ENCODE measurements at places on chromosomes 7 and 10.

DNA sequence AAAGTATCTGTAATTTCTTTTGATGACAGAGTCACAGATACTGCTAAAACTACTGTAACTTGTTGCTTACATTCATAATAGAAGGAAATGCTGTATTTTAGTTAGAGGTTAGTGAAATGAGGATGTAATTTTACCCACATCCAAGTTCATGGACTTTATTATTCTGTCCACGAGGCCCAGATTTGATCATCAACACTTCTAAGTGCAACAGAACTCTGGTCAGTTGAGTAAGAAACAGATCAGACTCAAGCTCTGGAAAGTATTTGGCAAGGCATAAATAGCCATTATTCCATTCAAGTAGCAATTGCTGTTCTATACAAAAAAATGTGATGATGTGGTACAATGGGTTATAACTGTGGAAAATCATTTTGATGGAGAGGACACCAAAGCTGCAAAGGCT lies 22.3 kb downstream of the ACADSB start:
- no peak for DNase-seq

- no peak for DNase-seq
Observed at GRCh38 chr10:118800920-118801319, 46.1 kb upstream of the CACUL1 start.

DNA sequence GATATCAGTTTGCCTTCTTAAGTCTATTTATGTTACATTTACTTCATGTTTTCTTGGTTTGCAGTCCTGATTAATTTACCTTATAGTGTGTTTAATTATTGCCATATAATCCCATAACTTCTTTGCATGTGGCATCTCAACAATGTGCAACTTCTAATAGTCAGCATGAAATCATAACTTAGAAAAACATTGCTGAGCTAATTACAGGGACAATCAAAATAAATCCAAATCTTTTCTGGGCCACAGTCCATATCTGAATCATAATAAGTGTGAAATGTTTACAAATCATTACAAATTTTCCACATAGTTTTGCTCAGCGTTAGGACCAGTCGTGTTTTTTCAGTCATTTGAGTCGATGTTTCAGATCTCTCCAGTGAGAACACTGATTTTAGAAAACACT lies 29.1 kb upstream of the CABCOCO1 start:
- DNase-seq = no peak

DNA sequence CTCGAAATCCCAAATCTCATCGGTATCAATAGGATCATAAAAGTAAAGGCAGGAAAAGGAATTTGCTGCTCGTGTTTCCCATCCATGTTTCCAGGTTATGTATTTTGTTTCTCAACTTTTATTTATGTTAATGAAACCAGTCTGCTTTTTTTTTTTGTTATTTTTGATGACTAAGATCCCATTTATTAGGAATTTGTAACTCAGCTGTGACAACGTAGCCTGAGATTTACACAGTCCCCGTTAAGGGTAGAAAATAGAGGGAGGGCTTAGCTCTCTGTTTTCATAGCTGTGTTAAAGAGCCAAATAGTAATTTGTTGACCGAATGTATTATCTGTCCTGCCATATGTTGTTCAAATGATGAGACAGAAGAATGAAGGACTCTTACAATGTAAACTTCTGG lies 164.0 kb downstream of the MGMT start:
- no peak for DNase-seq

GRCh38 chr7:3455806-3456595 lies 154.9 kb downstream of the SDK1 start:
- DNase-seq = no peak

GRCh38 chr10:24814568-24815313 lies 91.1 kb upstream of the ARHGAP21 start:
- DNase-seq = no peak

DNA sequence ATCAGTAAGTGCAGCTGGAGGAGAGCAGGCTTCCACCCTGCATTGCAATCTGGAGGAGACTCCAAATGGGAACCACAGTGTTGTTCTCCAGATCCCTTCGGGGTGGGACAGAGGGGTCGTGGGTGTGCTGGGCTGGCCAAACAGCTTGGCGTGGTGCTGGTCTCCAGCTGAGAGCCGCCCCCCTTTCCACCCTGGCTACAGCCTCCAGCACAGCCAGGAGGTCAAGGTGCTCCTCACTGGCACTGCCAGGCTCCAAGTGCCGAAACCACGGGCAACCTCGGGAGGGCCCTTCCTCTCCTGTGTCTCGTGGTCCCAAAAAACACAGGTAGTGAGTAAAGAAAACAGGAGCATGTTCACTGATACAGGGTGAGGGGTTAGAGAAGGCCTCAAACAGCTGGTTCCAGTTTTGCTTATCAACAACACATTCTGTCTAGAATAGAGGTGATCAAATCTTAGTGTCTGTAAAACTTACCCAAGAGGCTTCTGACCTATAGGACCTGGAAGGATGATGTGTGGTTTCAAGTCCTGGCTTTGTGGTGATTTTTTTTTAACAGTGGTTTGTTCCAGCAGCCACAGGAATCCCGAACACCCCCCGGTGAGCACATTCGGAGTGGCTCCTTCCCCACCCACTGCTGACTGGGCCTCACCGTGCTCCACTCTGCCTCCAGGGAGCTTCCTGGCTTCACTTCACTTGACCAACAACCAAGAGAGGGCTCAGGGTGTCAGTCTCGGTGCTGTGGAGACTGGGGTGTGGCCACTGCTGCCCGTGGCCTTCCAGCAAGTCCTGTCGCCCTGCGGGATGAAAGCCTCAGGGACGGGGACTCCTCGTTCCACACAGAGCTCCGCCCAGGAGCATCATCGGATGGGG lies 31.2 kb upstream of the EN2 start:
- no peak for DNase-seq

- DNase-seq = no peak
Observed at GRCh38 chr7:139523968-139524815, 707 bp downstream of the CLEC2L start.

GRCh38 chr10:110511734-110512449 lies 14.2 kb downstream of the DUSP5 start:
- DNase-seq = no peak

- no peak for DNase-seq
Observed at GRCh38 chr7:31971049-31971667, 99.0 kb downstream of the PDE1C start.

GRCh38 chr7:130432886-130433285 lies 7.9 kb downstream of the CEP41 start:
- no peak for DNase-seq

- DNase-seq = no peak
Observed at GRCh38 chr10:99806091-99806490, 23.7 kb downstream of the ABCC2 start.

DNA sequence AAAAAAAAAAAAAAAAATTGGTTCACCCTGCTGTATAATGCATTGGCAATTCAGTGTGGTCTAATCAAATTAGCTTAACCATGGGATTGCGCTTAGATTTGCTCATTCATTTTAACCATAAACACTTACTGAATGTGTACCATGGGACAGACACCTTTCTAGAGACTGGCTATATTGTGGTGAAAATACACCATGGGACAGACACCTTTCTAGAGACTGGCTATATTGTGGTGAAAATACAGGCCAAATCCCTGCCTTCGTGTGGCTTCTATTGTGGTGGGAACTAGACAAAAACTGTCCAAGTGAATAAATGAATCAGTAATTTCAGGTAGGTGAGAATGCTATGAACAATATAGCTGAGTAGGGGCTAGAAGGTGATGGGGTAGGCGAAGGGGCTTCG lies 10.2 kb upstream of the REPIN1 start:
- no peak for DNase-seq

- no peak for DNase-seq
Observed at GRCh38 chr7:41425926-41426325, 277.0 kb downstream of the INHBA start.

DNA sequence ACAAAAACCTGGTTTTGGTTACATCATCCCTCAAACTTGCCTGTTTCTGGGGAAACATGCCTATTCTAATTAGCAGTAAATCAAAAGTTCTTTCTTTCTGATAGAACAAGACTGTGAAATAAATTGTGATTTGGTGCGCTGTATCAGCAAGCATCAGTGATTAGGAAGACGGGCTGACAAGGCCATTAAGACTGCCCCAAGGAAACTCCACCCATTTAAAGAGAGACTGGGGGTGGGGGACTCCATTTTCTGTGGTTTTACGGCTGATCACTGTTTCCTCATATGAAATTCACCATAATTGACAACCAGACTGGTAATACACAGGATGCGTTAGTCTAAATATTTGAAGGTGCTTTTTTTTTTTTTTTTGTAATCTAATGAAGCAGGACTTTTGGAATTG lies 68.7 kb downstream of the MBL2 start:
- DNase-seq = no peak

GRCh38 chr10:107085665-107086525 lies 78.6 kb downstream of the SORCS1 start:
- DNase-seq = no peak

DNA sequence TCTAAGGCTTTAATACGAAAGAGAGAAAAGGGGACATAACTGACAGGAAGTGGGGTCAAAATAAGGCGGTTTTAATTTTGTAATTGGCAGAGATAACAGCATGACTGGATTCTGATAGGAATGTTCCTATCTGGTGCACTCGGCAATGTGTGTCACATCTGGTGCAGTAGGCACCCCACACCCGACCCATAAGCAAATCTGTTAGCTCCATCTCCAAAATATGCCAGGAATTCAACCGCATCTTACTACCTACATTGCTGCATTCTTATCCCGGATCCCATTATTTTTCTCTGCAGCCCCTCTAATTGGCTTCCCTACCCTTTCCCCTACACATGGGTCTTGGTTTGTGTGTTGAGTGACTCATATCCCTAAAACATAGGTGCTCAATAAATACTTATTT lies 19.1 kb upstream of the GALNT11 start:
- no peak for DNase-seq

DNA sequence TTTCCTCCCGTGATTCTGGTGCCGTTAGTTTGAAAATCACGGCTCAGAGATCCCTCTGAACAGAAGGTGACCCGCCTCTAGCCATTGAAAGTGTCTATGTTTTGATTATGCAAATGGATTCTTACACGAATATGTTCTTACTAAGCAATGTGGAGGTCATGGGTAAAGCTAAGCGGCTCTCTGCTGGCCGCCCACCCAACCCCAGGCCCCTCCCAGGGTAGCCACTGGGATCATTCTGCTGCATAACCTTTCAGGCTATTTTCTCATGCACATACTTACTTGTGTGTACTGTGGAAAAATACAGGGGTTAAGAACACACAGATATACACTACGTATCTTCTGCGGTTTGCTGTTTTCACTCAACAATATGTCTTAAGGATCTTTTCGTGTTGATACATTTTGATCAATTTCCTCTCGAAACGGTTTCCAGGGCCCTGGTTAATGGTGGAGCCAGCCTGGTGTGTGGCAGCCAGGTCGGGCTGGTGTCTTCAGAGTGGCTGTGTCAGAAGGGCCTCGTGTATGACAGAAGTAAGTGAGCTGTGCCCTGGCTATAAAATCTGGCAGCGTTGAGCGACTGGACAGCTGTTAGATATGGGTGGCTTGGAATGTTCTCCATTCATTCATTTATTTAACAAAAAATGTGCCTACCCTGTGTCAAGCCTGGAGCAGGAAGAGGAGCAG lies 29.9 kb downstream of the ZNF783 start:
- DNase-seq = no peak

GRCh38 chr10:359762-360161 lies 224.5 kb downstream of the ZMYND11 start:
- DNase-seq = no peak

GRCh38 chr7:3510101-3511020 lies 209.3 kb downstream of the SDK1 start:
- DNase-seq = no peak

- no peak for DNase-seq
Observed at GRCh38 chr7:41709621-41710020, 6.7 kb upstream of the INHBA start.

- DNase-seq = no peak
Observed at GRCh38 chr7:1239803-1240516, 7.3 kb downstream of the UNCX start.

DNA sequence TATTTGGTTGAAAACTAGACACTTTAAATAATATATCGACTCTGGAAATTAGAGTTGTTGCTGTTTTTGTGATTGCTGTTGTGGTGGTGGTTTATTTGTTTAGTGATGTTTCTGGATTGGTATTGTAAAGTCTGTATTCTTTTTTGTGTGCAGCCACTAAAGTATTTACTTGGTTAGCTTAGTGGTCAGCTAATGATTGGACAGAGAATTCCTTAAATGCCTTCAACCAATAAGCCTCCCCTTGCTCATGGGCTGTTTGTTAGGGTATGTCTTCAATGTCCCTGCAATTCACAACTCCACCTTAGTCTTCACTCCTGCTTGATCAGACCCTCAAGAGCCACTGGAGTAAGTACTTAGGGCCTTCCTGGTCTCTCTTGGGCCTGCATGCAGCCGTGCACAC lies 71.0 kb downstream of the PAXIP1 start:
- DNase-seq = no peak

GRCh38 chr10:15856328-15857015 lies 3.8 kb downstream of the MINDY3 start:
- DNase-seq = no peak

- no peak for DNase-seq
Observed at GRCh38 chr10:125015356-125015944, 73.5 kb downstream of the ZRANB1 start.

- DNase-seq = no peak
Observed at GRCh38 chr7:70674571-70675010, 457.4 kb upstream of the GALNT17 start.

- DNase-seq = no peak
Observed at GRCh38 chr10:84540022-84540616, 211.7 kb downstream of the CCSER2 start.

DNA sequence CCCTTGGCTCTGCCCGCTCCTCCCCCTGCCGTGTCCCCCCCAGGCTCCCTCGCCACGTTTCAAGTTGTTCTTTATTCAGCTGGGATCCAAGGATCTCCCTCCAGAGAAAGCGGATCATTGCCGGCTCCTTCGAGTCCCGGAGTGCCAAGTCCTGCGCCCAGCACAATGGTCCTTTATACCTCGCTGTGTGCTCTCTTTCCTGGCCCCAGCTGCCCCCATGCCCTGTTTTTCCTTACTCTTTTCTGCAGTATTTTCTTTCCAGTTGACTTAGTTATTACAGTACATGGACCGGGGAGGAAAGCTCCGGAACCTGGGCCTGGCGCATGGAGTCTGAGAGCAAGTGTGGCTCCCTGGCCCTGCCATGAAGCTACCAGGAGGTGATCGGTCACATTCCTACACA lies 88.1 kb upstream of the KMT2C start:
- no peak for DNase-seq

- no peak for DNase-seq
Observed at GRCh38 chr10:28975891-28976531, 298.7 kb downstream of the BAMBI start.

- no peak for DNase-seq
Observed at GRCh38 chr10:131997366-131998049, 15.8 kb upstream of the BNIP3 start.

DNA sequence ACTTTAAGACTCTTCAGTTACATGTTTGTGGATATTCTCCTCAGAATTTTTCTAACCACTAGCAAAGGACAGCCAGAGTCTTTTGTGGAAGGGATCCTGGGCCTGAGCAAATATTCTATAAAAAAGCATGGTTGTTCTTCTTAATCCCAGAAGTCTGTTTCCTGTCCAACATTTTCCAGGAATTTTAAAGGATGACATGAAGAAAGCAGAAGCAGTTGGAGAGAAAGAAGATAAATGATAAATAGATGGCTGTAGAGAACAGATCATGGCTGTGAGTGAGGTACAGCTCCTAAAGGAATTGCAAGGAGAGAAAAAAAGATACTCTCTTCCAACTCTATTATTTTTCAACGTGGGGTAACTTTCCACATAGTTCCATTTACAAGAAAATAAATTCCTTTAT lies 91.8 kb upstream of the STEAP4 start:
- DNase-seq = no peak

- DNase-seq = no peak
Observed at GRCh38 chr10:70981936-70982335, 93.6 kb upstream of the PCBD1 start.

- no peak for DNase-seq
Observed at GRCh38 chr10:43352951-43353350, 18.5 kb upstream of the FXYD4 start.
